ENCODE measurements at places on chromosomes 5 and 9. TPM values are rescaled to one million over a fixed set of nuclear protein-coding genes. Genes with fewer than 3 reads are reported as not detected.

The COL5A1 gene
- total RNA-seq = 6.9 TPM

The FOXD4L3 gene
- 0.23 TPM for total RNA-seq

The SPATA9 gene
- 0.46 TPM for total RNA-seq

The SPRY4 gene
- total RNA-seq = 4.8 TPM

The SH2D3C gene
- total RNA-seq = 9.2 TPM

The GPR150 gene
- total RNA-seq = 0.23 TPM

The RETREG1 gene
- total RNA-seq = 64.4 TPM

The BICD2 gene
- 36.0 TPM for total RNA-seq

The RNF183 gene
- total RNA-seq = not detected

The PAPPA gene
- 1.8 TPM for total RNA-seq

The KCNV2 gene
- not detected for total RNA-seq

The SLC36A3 gene
- not detected for total RNA-seq

The IL4 gene
- total RNA-seq = not detected

The NTRK2 gene
- total RNA-seq = 272 TPM

The ABHD17B gene
- total RNA-seq = 75.0 TPM

The SHOC1 gene
- not detected for total RNA-seq

The TRIM14 gene
- 2.8 TPM for total RNA-seq

The OR1K1 gene
- not detected for total RNA-seq
